Memory B cell (primary cell): ENCODE measurements at places on chromosomes 1 and 21.

GRCh38 chr1:2796890-2797740 is 4.4 kb downstream of the TTC34 start:
- no peak for DNase-seq

DNA sequence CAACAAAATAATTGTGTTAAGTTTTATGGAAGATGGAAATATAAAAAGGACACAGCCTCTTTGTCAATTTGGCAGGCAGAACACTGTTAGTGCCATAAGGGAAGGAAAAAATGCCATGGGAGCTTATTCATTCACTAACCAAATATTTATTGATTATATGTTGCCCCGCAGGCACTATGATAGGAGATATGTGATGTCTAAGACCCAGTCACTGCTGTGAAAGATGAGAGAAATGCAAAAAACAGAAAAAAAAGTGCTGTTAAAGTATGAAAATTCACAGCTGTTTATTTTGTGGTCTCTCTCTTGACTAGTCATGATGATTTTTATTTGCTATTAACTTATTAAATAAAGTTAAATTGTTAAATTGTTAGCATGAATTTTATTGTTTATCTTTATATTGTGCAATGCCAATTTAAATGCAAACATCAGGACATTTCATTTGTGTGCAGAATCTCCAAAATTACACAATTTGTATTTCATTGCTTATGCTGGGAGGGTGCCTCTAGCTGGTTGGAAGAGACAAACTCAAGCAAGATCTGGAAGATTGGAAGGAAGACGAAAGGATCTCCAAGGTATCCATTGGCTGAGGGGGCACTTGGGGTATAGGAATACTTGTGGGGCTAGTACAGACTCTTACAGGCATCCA is 17.8 kb upstream of the PTGFR start:
- no peak for DNase-seq

DNA sequence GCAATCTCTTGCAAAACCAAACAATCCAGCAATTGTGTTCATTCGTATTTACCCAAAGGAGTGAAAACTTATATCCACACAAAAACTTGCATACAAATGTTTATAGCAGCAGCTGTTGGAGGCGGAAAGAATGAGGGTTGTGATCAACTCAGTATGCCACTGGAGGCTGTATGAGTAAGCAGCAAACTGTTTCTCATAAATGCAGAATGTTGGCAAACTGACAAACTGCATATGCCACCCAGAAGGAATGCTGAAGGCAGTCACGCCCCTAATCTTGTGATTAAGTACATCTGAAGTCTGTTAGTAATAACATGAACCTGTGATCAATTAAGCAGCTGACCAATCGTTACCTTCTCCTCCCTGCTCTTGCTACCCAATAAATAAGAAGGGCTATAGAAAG is 60.5 kb upstream of the CR2 start:
- no peak for DNase-seq

- no peak for DNase-seq
Observed at GRCh38 chr1:95040032-95040525, 32.7 kb downstream of the ALG14 start.

- no peak for DNase-seq
Observed at GRCh38 chr1:95554408-95554807, 320.4 kb downstream of the RWDD3 start.

DNA sequence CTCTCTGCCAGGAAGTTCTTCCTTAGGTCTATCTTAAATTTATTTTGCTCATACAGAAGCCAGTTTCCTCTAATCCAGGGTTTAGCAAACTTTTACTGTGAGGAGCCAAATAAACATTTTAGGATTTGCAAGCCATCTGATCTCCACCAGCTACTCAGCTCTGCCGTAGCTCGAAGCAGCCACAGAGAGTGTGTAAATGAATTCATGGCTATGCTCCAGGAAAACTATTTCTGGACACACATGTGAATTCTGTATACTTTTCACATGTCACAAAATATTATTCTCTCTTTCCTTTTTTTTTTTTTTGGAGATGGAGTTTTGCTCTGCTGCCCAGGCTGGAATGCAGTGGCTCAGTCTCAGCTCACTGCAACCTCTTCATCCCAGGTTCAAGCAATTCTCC is 13.4 kb upstream of the AGTRAP start:
- no peak for DNase-seq

- no peak for DNase-seq
Observed at GRCh38 chr1:169308313-169309039, 59.1 kb downstream of the NME7 start.
